ENCODE measurements at places on chromosomes 1 and 21.
A peak's percentile ranks its signal among the peaks of the same experiment; 100 is the strongest.

DNA sequence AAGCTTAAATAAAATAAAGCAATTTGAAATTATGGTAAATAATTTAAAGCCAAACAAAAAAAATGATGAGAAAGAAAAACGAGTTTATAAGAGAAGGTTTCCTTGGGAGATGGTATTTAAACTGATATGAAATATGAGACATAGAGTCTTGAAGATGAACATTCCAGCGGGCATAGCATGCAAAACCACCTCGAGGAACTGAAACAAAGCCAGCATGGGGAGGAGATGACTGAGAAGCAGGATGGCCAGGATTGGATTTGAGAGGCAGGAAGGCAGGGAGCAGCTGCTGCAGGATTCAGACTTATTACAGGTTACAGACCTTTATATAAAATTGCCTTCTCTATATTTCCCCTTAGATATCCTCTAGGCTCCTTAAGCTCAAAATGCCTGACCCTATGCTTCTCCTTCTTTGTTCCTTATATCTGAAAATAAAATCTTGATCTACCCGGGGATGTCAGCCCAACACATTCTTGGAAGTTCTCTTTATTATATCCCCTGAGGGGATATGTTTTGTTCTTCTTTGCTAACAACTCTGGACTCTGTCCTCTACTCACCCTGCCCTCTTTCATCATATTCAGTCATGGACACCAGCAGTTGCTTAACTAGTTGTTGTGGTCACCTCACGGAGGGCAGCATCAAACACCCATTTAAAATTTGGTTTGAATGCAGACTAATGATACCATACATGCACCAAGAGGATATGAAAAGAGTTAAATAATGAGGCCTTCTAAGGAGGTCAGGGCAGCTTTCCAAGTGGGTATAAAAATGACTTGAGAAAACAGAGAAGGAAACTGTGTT is 719.1 kb upstream of the B3GALT2 start:
- DNase-seq = no peak

- DNase-seq = no peak
These were observed 35.9 kb upstream of the KIF21B start for GRCh38 chr1:201059401-201059800.

DNA sequence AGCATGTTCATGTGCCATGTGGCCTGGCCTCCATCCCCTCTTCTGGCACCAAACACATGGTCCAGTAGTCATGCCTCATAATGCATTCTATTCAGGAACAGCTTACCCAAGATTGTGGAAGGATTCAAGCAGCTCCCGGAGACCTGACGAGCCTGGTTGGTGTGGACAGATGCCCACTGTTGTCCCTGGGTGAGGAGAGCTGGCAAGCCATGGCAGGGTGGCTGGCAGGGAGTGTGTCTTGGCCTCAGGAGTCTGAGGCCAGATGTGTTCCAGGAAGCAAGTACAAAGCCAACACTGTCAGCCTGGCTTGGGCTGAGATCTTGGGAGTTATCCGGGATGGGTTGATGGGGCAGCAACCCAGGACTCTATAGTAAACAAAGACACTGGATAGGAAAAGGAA is 7.3 kb upstream of the FABP3 start:
- no peak for DNase-seq

DNA sequence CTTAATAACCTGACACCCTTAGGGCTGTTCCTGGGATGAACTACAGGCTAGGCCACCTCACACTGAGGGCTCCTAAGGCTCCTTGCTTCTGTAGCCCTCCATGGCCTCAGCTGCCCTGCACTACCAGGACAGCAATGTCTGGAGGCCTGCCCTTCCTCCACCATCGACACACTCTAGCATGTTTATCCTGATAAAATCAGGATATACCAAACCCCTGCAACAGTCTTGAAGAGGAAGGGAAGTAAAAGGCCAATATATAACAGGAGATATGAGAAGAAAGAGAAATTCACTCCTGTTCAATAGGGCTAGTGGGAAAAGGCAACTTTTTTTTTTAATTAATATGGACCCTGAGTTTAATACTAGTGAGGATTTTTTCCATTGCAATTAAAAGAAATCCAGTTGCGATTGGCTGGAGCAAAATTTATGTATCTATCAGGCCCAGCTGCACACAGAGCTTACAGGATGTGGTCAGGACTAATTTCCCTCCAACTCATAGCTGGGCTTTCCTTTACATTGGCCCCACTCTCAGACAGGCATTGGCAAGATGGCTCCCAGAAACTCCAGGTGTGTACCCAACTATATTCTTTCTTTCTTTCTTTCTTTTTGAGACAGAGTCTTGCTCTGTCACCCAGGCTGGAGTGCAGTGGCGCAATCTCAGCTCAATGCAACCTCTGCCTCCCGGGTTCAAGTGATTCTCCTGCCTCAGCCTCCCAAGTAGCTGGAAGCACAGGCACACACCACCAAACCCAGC is 13.5 kb upstream of the ATP2B4 start:
- peak; percentile 76 for DNase-seq

Data from hematopoietic multipotent progenitor cell (in vitro differentiated cells).